ENCODE measurements at places on chromosomes 5 and 9.

DNA sequence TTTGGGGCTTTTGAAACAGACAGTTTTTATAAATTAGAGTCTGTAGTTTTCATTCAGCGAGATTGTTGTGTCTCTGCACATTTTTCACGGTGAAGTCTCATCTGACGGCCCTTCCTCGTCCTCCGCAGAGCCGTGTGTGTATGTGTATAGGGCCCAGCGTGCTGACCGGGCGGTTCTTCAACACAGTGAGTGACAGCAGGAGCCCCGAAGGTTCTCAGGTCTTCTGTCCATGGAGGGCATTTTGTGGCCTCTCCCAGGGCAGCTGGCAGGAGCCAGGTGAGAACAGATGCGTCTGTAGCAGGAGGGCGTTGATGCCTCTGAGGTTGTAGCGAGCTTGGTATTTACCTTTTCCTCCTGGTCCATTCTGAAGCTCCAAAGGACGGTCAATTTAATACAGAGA, 116.0 kb upstream of the LPCAT1 start:
- DNase-seq, result no peak

GRCh38 chr5:170844651-170845050, 17.2 kb upstream of the RANBP17 start:
- no peak for DNase-seq

DNA sequence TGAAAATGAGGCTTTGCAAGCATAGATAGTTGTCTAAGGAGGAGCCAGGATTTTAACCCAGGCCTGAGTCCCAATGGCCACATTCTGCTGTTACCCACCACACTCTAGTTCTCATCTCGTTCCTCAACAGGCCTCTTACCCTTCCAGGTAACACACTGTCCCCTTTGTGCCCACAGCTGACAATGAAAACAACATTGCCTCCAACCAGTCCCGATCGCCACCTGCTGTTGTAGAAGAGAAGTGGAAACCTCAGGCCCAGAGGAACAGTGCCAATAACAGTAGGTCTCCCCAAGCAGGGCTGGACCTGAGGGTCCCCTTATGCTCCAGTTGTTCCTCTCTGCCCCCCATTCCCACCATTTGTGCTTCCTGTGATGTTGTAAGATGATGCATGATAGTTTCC, 30.4 kb downstream of the AMBP start:
- DNase-seq, result no peak

- no peak for DNase-seq
Measured at GRCh38 chr5:56412601-56413379, 179.7 kb upstream of the ANKRD55 start.

DNA sequence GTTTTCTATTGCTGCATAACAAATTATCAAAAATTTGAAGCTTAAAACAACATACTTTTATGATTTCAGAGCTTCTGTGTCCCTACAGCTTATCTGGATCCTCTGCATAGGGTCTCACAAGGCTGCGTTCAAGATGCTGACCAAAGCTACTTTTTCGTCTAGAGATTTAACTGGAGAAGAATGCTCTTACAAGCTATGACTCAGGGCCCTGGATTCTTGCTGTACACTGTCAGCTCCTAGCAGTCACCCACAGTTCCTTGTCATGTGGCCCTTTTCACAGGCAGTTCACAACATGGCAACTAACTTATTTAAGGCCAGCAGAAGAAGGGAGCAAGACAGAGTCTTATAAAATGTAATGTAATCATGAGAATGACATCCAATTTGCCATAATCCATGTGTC, 70.8 kb upstream of the FAM174A start:
- DNase-seq, result no peak

DNA sequence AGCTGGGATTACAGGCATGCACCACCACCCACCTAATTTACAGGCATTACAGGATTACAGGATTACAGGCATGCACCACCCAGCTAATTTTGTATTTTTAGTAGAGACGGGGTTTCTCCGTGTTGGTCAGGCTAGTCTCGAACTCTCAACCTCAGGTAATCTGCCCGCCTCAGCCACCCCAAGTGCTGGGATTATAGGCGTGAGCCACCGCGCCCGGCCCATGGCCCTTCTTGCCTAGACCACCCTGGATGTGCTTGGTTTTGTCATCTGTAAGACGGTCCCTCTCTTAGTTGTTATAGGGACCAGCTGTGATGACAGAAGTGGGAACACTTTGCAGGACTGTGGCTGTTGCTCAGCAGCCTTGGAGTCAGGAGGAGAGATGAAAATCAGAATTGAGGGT, 3.5 kb upstream of the PHYKPL start:
- DNase-seq, result no peak

DNA sequence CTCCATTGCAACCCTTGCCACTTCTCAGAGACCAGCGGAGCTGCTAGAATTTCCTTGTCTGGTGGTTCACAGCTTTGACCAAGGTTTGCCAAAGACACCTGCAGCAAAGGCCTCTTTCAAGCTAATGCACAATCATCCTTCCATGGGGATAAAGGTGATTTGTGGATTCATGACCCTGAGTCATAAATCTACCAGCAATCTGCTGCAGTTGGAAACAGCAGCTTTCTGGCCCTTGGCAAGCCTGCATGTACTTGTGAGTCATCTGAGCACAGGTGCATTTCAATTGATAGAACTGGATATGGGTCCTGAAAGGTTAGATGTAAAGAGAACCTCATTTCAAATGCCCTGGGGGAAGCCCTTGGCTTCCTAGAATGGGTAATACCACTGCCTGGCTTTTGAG, 21.6 kb upstream of the TCF7 start:
- no peak for DNase-seq

DNA sequence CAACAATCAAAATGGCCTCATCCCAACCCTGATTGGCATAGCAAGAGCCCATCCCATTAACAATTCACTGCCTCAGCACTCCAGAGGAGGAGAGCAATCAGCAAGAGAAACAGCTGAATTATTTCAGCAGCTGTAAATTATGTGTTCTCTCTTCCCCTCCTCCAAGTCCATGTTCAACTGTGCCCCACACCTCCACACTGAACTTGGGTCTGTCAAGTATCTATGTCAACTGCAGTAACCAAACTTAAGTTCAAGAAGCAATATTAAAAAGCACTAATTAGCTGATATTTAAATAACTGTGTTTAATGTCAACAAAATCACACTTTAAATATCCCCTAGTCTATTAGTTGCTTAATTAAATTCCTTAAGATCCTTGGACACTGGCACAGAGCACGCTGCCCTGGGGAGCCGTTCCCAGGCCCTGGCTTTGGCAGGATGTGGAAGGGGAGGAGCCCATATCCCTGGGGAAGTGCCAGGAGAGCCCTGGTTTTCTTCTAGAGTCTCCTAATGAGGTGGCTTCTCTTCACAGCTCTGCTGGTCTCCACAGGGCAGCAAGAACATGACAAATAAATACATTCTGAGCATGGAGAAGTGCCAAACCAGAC, 50.6 kb downstream of the SIL1 start:
- no peak for DNase-seq

DNA sequence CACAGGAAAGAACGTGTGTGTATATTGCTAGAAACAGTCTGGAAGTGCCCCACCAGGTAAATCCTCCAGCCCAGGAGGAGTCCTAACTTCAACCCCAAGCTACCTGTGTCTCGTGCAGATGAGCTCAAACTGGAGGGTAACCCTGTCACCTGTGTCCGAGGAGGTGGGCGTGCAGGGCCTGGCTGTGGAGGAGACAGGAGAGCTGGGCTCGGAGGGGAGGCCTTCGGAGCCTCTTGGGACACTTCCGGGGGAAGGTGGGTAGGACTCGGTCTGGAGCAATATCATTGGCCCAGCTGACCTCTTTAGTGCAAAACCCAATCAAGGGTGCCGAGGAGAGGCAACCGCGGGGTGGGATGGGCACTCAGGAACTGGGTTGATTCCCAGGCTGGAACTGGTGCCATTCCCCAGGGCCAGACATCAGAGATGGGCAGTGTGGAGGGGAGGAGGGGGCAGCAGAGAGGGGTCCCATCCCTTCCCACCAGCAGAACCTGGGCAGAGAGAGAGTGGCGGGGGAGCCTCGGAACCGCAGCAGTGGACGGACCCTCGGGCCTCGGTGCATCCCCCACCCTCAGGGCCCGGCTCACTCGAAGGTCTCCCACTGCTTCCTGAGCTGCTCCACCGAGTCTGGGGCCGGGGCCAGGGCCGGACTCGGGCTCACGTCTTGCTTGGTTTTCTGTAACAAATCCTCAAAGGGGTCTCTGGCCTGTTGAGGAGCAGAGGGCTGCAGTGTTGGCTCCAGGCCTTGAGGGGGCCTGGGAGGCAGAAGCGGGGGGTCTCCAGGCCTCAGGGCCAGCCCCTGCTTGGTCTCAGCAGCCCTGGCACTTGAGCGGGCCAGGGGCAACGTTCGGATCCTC, 25.1 kb downstream of the CRB2 start:
- no peak for DNase-seq

DNA sequence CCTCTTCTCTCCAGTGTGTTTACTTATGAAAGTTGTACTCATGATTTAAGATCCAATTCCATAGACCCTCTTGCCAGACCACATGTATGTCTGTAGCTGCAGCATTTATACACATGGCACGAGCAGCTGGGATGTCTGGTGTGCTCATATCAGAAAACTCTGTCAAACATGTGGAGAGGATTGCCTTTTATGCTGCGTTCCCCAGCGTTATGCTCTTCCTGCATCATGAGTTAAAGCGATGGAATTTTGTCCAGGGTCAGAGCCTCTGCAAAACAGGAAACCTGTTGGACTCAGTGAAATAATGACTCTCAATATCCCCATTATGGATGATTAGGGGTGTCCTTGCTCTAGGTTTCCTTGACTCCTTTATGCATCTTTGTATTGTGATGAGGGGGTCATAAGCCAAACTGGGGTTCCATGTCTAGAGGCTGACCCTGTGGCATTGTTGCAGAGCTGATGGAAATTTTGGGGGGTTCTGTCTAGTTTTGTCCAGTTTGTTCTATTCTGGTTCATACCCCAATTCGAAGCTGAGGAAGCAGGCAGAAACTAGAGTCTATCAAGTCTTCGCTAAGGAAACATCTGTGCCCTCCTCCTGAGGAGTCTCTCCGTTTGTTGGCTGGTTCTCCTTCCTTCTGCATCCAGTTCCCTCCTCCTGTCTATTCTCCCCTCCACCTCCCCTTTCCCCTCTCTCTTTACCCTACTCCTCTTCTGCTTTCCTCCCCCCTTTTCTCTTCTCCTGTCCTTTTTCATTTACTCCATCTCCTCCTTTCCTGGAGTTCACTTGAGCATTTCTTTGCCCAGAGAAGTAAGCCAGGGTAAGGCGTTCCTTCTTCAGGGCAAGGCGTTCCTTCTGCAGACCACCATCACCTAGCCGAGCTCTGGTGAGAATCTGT, 252.8 kb downstream of the MAST4 start:
- no peak for DNase-seq

- DNase-seq, result no peak
Measured at GRCh38 chr9:93950619-93951601, 4.2 kb downstream of the BARX1 start.
